ENCODE measurements at places on chromosomes 12 and 14.
A peak's percentile ranks its signal among the peaks of the same experiment; 100 is the strongest.

GRCh38 chr12:103751600-103751999 lies 89.4 kb downstream of the NT5DC3 start:
- no peak for DNase-seq

- DNase-seq: peak; percentile 35
Measured at GRCh38 chr12:76768576-76768975, 4.7 kb downstream of the ZDHHC17 start.

DNA sequence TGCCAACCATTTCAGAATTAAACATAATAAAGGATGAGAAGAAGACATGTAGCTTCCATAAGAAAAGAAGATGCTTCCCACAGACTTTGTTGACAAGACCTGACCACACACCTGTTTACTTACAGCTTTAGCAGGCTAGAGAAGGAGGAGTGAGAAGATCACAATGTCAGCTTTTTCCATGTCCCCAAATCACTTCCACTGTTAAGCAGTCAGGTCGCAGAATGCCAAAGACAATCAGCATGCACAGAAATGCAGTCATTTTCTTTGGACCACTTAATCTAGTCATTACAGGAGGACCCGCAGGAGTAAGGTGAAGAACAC lies 314.9 kb downstream of the SSPN start:
- no peak for DNase-seq

DNA sequence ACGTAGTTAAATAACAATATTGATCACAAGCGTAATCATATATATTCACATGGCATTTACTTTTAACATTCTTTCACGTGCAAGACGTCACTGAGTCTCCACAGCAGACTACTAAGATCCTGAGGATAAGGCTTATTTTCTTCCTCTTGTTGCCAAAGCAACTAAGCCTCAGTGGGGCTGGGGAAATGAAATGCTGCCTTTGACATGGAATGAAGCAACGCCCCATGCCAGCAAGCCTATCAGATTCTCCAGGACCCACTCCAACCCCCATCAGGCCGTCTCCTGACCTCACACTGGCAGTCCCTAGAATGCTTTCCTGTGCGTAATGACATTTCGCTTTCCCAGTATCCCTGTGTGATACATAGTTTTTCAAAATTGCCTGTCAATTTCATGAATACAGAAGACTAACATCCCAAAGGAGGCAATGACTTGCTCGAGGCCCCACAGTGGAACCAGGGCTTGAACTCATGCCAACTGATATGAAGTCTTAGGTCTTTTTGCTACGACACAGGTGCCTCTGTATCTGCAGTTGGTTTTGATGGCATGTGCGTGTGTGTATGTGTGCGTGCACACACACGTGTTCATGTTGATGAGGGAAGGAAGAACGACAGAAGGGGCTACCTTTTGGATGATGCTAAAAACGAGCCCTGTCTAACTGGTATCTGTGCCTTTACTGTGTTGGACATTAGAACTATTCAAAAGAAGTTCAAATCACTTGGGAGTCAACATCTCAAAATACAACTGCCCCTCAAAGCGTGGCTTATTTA lies 239.1 kb downstream of the VRK1 start:
- no peak for DNase-seq

- DNase-seq: peak; percentile 69
Measured at GRCh38 chr14:31419967-31420318, 407 bp downstream of the HEATR5A start.

DNA sequence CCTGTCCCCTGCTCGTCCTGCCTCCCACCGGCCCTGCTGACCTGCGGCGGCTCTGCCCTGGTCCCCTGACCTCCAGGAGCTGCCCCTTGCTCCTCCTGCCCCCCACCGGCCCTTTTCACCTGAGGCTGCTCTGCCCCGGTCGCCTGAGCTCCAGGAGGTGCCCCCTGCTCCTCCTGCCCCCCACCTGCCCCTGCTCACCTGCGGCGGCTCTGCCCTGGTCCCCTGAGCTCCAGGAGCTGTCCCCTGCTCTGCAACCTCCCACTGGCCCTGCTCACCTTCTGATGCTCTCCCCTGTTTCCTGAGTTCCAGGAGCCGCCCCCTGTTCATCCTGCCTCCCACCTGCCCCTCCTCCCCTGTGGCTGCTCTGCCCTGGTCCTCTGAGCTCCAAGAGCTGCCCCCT lies 101.3 kb downstream of the TMEM121 start:
- DNase-seq: no peak

GRCh38 chr12:55024575-55024974 lies 4.8 kb downstream of the NEUROD4 start:
- DNase-seq: no peak

DNA sequence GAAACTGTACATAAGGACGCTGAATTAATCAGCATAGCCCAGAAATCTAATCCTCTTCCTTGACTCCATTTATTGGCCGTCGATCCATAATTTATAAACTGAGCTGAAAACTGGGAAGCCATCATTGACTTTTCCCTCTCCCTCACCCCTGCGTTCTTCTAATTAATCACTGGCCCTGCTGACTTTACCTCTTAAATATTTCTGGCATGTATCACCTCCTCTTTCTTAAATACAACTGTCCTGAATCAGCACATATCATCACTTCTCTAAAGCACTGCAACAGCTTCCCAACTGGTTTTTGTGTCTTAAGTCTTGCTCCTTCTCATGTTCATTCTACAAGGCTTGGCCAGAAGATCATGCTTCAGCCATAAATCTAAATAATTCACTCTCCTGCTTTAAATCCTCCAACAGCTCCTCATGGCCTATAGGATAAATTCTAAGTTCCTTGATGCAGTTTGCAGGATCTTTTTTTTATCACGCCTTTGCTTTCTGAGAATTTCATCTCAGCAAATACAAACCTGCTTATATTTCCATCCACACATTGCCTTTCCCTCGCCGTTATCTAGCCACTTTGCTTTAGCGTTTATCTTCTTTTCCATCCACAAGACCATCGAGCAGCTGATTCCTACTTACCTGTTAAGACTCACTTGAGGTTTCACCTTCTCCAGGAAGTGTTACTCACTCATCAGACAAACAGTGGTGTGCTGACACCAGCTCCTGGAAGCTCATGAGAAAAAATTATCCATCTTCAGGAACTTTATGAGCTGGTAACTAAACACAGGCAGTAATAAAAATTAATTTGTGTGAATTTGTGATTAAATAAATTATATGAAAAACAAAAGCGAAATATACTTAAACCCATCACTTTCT lies 295.6 kb upstream of the FLRT2 start:
- DNase-seq: no peak

- no peak for DNase-seq
Measured at GRCh38 chr14:59195912-59196311, 7.4 kb downstream of the DAAM1 start.

DNA sequence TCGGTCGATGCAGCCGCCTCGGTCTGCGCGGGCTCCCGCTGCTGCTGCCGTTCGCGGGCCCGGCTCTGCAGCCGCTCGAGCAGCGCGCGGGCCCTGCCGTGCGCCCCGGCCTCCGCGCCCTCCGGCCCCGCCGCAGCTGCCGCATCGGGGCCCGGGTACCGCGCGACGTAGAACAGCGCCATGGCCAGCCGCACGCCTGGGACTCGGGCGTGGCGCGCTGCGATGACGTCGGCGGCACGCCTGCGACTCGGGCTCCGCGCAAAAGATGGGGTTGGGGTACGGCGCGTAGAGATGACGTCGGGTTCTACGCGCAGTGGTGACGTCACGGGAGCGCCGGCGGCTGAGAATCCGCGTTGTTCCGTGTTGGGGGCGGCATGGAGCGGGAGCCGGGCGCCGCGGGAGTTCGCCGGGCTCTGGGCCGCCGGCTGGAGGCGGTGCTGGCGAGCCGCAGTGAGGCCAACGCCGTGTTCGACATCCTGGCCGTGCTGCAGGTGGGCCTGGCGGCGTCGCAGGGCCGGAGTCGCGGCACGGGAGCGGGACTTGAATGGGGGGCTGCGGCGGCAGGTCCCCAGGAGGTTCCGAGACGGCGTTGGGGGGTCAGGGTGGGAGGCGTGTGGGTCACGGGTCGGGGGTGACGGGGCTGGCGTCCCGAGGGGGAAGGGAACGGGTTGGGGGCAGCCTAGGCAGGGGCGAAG lies at the start of the genes DDX51 and NOC4L:
Gene DDX51, minus strand, starts transcription at position 205 of the 695 bp plus-strand sequence. Its CDS starts 23 bp downstream, at position 182.
Gene NOC4L, plus strand, starts transcription at position 343 of the 695 bp plus-strand sequence. Its CDS starts 32 bp downstream, at position 375.
- DNase-seq: peak; percentile 97

DNA sequence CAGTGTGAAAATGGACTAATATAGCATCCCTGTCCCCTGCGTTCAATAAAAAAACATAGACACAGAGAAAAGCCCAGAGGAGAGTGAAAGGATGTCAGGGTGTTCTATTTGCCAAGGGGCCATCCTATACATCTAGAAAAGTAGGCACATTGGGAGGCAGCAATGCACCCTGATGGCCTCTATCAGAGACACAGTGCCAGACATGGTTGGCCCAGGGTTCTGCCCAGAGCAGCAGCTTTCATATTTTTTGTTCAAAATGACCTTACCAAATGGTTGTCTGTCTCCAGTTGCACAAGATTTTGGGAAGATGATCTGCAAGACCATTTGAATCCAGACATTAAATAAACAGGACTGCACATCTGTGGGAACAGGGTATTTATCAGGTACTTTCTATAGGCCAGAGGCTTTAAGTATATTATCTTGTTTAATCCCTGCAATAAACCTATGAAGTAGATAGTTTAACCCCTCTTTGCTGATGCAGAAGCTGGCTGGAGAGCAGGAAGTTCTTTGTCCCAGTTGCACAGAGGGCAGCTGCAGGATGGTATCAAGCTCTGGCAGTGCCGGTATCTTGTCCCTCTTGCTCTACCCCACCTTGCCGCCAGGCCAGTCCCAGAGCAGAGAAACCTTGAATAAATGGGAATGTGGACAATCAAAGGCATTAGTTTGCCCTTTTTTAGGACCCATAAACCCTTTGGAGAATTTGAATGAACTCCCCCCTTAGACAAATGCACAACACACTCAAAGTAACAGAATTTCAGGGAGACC lies 171.8 kb upstream of the PWP1 start:
- DNase-seq: no peak

GRCh38 chr14:52871606-52872005 lies 79.2 kb downstream of the FERMT2 start:
- DNase-seq: no peak

- DNase-seq: peak; percentile 77
Measured at GRCh38 chr14:90970167-90970600, 90.3 kb downstream of the RPS6KA5 start.

DNA sequence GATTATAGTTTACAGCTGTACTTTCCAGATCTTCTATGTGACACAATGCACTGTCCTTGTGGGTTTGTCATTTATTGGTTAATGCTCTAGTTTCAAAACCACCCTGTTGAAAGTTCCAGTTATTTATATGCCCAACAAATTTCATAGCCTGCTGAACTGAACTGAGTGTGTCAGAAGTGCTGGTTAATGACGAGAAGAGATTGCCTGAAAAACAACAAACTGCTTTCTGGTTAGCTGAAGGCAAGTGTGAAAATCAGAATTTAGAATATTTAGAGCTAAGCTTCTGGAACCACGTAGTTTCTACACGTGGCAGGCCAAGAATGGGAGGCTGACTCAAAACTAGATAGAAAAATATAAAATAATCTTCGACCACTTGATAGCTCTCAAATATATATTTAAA lies 19.1 kb upstream of the RIN3 start:
- DNase-seq: peak; percentile 91

DNA sequence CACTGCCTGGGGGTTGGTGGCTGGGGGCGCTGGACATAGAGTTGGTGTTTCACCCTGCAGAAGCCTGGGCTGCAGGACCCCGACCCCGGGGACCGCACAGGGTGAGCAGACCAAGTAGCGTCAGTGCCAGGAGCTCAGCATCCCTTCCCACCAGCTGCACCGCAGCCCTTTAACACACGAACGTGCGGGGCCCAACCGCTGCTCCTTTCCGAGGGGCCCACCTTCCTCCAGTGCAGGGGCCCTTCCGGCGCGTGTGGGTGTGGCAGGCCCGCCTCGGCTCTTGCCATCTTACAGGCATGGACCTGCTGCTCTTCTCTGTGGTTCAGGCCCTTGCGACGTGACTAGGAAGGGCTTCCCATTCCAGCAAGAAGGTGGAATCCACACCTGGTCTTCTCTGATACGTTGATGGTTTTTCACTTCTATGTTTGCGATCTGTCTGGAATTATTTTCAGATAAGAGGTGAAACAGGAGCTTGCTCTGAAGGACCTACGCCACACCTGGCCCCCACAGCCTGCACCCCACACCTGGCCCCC lies 47.8 kb downstream of the LRCOL1 start:
- DNase-seq: no peak

- DNase-seq: no peak
Measured at GRCh38 chr14:45810152-45810872, 557.3 kb upstream of the MIS18BP1 start.

- DNase-seq: peak; percentile 47
Measured at GRCh38 chr12:118361889-118362288, 10.8 kb downstream of the TAOK3 start.

DNA sequence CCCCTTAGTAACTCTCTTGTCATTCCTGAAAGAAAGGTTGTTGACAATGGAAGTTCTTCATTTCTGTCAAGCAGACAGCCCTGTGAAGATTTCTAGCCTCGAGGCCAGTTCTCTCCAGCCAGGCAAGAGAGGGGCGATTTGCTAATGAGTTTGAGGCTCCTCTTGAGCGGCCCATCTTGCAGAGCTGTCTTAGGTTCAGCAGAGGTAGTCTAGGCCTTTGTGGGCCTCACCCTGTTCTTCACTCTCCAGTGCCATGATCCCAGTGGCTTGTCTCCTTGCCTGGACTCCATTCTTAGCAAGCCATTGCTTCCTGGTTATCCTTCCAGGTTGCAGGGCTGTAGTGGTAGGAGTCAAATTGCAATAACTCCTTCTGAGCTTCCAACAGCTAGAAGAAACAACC lies 9.7 kb downstream of the TPH2 start:
- DNase-seq: no peak

DNA sequence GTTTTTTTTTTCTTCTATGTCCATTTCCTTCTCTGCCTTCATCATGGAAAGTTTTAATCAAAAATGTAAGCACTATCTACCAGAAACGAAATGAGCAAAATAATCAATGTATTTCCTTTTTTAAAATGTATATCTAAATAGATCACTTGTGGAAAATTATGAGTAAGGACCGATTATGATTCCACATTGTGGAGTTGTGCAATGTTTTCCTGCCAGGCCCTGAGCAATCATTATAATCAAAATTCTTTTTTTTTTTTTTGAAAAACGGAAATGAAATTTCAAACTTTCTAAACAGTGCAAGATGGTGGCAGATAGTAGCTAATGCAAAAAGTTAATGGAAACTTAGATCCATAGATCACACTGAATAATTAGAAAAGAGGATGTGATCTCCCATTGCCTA lies 1074.6 kb upstream of the TMEM132C start:
- no peak for DNase-seq

GRCh38 chr12:98471085-98471484 lies 44.3 kb upstream of the TMPO start:
- DNase-seq: no peak

- no peak for DNase-seq
Measured at GRCh38 chr12:112740387-112740934, 51.1 kb upstream of the RPH3A start.

Measured in suppressor macrophage treated with lipopolysaccharide for 1 hour (primary cell).